ENCODE measurements at places on chromosomes 5 and 9. TPM values are rescaled to one million over a fixed set of nuclear protein-coding genes. Genes with fewer than 3 reads are reported as not detected.

The PTGES2 gene
- total RNA-seq = 62.0 TPM

The FGF10 gene
- 7.3 TPM for total RNA-seq

The CCL21 gene
- not detected for total RNA-seq

The PSAT1 gene
- total RNA-seq = 35.9 TPM

The CORO2A gene
- total RNA-seq = 0.33 TPM

The PCDHB3 gene
- total RNA-seq = 0.29 TPM

The LIFR gene
- total RNA-seq = 29.8 TPM

The LARP1 gene
- total RNA-seq = 83.7 TPM

The PCDHGA8 gene
- 5.6 TPM for total RNA-seq

The DYNC2I2 gene
- total RNA-seq = 52.9 TPM

The EQTN gene
- total RNA-seq = not detected

The LURAP1L gene
- total RNA-seq = 63.7 TPM

The ELAVL2 gene
- 0.17 TPM for total RNA-seq

Measured in smooth muscle cell of trachea (primary cell).